ENCODE measurements at places on chromosomes 5 and 9. TPM values are rescaled to one million over a fixed set of nuclear protein-coding genes. Genes with fewer than 3 reads are reported as not detected.

The SLCO6A1 gene
- total RNA-seq: not detected

The ZNF618 gene
- total RNA-seq: 29.5 TPM

The ZBED3 gene
- 7.3 TPM for total RNA-seq

The NR4A3 gene
- 5.1 TPM for total RNA-seq

The ASB6 gene
- 22.5 TPM for total RNA-seq

The BRINP1 gene
- 15.3 TPM for total RNA-seq

The DOCK2 gene
- 7.8 TPM for total RNA-seq

The TYRP1 gene
- total RNA-seq: 326 TPM

The CDX1 gene
- not detected for total RNA-seq

The ANKRD31 gene
- total RNA-seq: 1.5 TPM

The PCAT7 gene
- not detected for total RNA-seq

The P4HA2 gene
- total RNA-seq: 61.8 TPM

The GFI1B gene
- total RNA-seq: 1.4 TPM

The GRXCR2 gene
- not detected for total RNA-seq

The RLN2 gene
- total RNA-seq: not detected

The SLC25A48 gene
- total RNA-seq: 3.7 TPM

The PCDHA11 gene
- 8.9 TPM for total RNA-seq

The PCDHA6 gene
- 5.6 TPM for total RNA-seq

The HAUS6 gene
- 21.2 TPM for total RNA-seq

The PCDHGC4 gene
- total RNA-seq: 25.1 TPM

The CRB2 gene
- 36.4 TPM for total RNA-seq

The CFAP90 gene
- total RNA-seq: 1.6 TPM

The LRRC19 gene
- not detected for total RNA-seq

The FABP6 gene
- total RNA-seq: not detected

The CARD6 gene
- total RNA-seq: 2.3 TPM

The SPAAR gene
- total RNA-seq: 0.33 TPM

The ARHGEF28 gene
- 30.0 TPM for total RNA-seq

The OR2Y1 gene
- not detected for total RNA-seq

The KIF20A gene
- total RNA-seq: 12.9 TPM

The OLFML2A gene
- total RNA-seq: 62.5 TPM

The CARTPT gene
- total RNA-seq: not detected

The PFN3 gene
- not detected for total RNA-seq

The ZNF366 gene
- total RNA-seq: 2.5 TPM

The COL23A1 gene
- total RNA-seq: 6.9 TPM

The MSH3 gene
- total RNA-seq: 37.8 TPM

The MSMP gene
- 2.3 TPM for total RNA-seq

The MAMDC4 gene
- 8.2 TPM for total RNA-seq

The PTGDS gene
- total RNA-seq: 230 TPM

The SLC36A3 gene
- not detected for total RNA-seq

The CER1 gene
- total RNA-seq: 0.88 TPM

The PCDHGA5 gene
- total RNA-seq: 10.6 TPM

The RFESD gene
- total RNA-seq: 4.8 TPM

The UGT3A2 gene
- 1.7 TPM for total RNA-seq

The TAS2R1 gene
- total RNA-seq: not detected

The KIAA0825 gene
- total RNA-seq: 37.7 TPM

The CACNA1B gene
- 8.6 TPM for total RNA-seq

The PHF24 gene
- 11.2 TPM for total RNA-seq

The PTGR1 gene
- 44.8 TPM for total RNA-seq

The NACC2 gene
- 9.8 TPM for total RNA-seq

The CDH6 gene
- 36.2 TPM for total RNA-seq

The HRCT1 gene
- not detected for total RNA-seq

The HBEGF gene
- total RNA-seq: 17.1 TPM

The COL27A1 gene
- total RNA-seq: 34.6 TPM

The MARCOL gene
- total RNA-seq: not detected

The TMC1 gene
- total RNA-seq: 0.27 TPM

The SPATA31D4 gene
- total RNA-seq: not detected

The CA9 gene
- total RNA-seq: 0.88 TPM
